ENCODE measurements at places on chromosomes 6 and 20.

- DNase-seq, result no peak
Measured at GRCh38 chr6:18491308-18492045, 104.3 kb downstream of the RNF144B start.

GRCh38 chr6:36865835-36866234 is 8.8 kb downstream of the PPIL1 start:
- no peak for DNase-seq

GRCh38 chr6:137043710-137044365 is 927 bp downstream of the IL20RA start:
- DNase-seq, result peak; percentile 59

DNA sequence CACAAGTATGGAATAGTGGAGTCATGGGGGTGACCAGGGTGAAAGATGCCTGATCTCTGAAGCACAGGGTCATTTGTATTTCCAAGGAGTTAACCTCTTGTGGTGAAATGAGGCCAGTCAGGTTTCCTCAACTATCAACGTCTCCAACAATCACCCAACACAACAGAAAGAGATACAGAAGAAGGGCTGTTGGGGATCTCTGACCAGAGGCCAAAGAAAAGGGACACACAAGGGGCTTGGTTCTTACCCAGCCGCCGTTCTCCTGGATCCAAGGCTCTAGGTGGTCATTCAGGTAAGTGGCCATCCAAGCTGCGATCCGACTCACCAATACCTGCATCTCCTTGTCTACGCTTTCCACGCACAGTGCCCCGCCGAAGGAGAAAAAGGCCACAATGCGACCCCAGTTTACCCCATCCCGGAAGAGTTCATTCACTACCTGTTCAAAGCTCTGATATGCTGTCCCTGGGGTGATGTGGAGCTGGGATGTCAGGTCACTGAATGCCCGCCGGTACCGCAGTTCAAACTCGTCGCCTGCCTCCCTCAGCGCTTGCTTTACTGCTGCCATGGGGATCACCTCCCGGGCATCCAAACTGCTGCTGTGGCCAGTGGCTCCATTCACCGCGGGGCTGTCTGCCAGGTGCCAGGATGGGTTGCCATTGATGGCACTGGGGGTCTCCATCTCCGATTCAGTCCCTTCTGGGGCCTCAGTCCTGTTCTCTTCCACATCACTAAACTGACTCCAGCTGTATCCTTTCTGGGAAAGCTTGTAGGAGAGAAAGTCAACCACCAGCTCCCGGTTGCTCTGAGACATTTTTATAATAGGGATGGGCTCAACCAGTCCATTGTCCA is 1.0 kb downstream of the BCL2L1 start:
- DNase-seq, result peak; percentile 58

DNA sequence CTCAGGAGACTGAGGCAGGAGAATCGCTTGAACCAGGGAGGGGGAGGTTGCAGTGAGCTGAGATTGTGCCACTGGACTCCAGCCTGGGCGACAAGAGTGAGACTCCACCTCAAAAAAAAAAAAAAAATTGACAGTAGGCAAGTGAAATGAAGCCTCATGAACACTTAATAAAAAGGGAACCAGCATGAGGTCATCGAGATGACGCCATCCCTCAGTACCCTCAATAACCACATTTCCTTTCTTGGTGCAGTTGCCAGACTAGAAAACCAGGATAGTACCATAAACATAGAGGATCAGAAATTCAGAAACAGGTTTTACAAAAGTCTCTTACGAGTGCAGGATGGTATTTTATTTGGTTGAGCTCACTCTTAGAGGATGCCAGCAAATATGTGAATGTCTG is 584.1 kb downstream of the MAFB start:
- DNase-seq, result no peak

GRCh38 chr6:56642366-56643261 is at the start of gene DST:
DST (minus strand) TSS chr6:56642889.
- DNase-seq, result no peak

- no peak for DNase-seq
Measured at GRCh38 chr6:14593286-14593685, 475.7 kb downstream of the CD83 start.

- DNase-seq, result no peak
Measured at GRCh38 chr6:149856256-149856994, 7.7 kb downstream of the LRP11 start.

DNA sequence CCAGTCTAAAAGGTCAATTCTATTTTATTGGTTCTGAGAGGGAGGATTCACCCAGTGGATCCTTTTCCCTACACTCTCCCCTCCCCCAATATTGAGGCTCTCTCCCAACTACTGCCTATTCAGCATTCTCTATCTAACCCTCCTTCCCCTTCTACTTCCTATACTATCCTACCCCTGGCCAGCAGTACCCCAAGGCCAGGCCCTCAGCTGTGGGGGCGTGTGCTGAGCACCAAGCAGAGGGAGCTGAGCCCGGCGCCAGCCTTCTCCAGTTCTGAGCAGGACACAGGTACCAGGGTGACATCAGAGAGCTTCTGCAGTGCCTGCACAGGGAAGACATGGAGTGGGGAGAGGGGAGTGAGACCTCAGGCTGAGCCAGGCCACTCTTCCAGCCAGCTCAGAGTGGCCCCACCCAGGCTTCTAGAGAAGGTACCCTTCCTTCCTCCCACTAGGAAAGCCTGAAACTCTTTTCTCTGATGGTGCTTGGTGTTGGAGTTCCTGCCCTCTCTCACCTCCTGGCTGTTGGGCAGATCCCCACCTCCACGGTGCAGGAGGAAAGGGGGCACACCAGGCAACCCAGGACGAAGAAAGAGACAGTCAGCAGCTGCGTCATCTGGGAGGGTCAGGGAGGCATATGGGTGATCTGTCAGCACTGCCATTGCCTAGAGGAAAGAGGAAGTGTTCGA is 1.9 kb downstream of the DDAH2 start:
- DNase-seq, result no peak

DNA sequence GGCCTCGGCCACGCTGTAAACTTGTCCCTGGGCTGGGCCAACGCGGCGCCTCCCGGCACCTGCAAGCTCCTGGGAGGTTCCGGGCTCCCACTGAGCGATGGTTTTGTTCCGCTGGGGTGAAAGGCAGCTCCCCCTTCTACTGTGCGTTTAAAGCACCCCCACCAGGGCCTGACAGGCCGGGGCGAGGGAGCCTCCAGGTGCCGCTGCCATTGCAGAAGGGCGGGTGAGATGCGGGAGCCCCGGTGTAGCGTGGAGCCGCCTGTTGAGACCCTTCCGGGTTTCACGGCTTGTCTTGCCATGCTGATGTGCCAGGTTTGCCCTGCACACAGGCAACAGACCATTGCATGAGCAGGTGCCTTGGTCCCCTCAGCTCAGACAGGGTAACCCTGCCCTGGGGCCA is 2.9 kb downstream of the COL20A1 start:
- DNase-seq, result no peak

- peak; percentile 83 for DNase-seq
Measured at GRCh38 chr6:41560431-41561192, 14.4 kb downstream of the FOXP4 start.

Measured in left ventricle myocardium superior (tissue), 1 donor.